Nucleus accumbens (tissue), 56 donors: ENCODE measurements at places on chromosomes 5 and 9.
A peak's percentile ranks its signal among the peaks of the same experiment; 100 is the strongest.

DNA sequence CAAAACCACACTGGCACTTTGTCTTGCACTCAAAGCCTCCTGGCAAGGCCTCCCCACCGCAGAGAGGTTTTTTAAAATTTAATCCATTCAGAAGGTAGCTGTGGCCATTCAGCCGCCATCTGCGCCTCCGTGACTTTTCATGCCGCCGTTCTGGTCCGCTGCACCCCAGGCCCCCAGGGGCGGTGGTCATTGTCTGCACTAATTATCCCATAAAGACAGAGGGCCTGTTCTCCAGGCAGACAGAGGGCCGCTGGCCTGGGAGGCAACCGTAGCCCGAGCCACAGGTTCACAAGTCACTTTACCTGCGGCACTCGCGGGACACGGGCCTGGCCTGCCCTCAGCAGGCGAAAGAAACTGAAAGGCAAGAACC is 49.4 kb downstream of the EXD3 start:
- DNase-seq, result no peak

GRCh38 chr9:2072752-2073405 is 57.7 kb downstream of the SMARCA2 start:
- DNase-seq, result no peak

GRCh38 chr9:4207123-4207875 is 92.6 kb downstream of the GLIS3 start:
- DNase-seq, result no peak

- peak; percentile 13 for DNase-seq
These were observed 14.2 kb downstream of the AP3B1 start for GRCh38 chr5:78280261-78280660.

DNA sequence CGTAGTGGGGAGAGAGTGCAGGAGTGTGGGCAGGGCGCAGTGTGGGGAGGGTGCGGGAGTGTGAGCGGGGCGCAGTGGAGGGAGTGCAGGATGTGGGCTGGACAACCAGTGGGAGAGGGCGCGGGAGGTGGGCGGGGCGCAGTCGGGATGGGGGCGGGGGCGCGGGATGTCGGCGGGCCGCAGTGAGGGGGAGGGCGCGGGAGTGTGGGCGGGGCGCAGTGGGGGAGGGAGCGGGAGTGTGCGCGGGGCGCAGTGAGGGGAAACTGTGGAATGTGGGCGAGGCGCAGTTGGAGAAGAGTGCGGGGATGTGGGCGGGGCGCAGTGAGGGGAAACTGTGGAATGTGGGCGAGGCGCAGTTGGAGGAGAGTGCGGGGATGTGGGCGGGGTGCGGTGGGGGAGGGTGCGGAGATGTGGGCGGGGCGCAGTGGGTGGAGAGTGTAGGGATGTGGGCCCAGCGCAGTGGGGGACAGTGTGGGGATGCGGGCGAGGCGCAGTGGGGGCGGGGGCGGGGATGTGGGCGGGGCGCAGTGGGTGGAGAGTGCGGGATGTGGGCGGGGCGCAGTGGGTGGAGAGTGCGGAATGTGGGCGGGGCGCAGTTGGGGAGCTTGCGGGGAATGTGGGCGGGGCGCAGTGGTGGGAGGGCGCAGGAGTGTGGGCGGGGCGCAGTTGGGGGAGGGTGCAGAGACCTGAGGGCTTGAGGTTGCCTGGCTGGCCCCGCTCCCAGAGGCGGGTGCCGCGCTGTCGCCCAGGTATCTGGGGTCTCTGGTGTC is at the start of gene NXNL2:
Gene NXNL2, plus strand, starts transcription at position 723 of the 770 bp plus-strand sequence. CDS start 257 bp downstream, outside the sequence.
- DNase-seq, result no peak

DNA sequence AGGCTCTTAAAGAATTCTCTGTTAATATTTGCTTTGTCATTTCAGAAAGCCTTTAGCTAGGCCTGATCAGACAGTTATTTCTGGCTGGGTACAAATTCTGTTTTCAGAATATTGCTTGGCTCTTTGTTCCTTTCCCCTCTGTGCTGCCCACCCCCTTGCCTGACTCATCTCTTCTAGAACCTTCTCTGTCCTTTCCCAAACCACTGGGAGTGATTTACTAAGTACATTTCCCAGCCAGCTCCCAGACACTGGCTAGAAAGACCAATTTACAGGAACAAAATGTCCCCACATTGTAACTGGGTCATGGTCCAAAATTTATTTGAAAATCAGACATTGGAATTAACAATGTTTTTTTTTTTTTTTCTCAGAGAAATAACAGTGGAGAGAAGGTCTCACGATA is 133.1 kb upstream of the MAP1B start:
- DNase-seq, result no peak

DNA sequence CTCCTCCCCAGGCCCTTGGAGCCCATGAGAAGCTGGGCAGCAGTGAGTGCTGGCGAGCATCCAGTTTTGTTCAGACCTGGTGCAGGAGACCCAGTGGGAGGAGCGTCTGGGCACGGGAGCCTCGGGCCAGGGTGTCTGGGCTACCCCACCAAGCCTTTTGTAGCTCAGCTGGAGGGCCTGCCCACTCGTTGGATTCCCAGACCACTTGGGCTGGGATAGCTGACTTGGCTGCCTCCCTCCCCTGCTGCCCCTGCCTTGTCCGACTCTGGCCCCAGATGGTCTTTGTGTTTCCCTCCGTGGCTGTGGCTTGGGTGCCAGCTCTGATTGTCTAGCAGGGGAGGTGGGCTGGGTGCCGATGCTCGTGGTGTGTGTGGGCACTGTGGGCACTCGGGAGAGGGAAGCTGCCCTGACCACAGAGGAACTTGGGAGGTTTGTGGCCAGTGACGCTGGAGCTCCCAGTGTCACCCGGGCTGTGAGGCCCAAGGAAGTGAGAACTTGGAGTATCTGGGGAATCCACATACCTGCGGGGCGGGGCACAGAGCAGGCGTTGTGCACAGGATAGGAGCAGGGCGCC is 47.3 kb downstream of the WNK2 start:
- no peak for DNase-seq
